Omental fat pad (tissue), 4 donors: ENCODE measurements at places on chromosomes 5 and 9. TPM values are rescaled to one million over a fixed set of nuclear protein-coding genes. Genes with fewer than 3 reads are reported as not detected.

Gene C5orf34
- total RNA-seq, result 2.0 TPM

- DNase-seq, result no peak
These were observed 83.4 kb downstream of the GCNT1 start for GRCh38 chr9:76542360-76542759.

DNA sequence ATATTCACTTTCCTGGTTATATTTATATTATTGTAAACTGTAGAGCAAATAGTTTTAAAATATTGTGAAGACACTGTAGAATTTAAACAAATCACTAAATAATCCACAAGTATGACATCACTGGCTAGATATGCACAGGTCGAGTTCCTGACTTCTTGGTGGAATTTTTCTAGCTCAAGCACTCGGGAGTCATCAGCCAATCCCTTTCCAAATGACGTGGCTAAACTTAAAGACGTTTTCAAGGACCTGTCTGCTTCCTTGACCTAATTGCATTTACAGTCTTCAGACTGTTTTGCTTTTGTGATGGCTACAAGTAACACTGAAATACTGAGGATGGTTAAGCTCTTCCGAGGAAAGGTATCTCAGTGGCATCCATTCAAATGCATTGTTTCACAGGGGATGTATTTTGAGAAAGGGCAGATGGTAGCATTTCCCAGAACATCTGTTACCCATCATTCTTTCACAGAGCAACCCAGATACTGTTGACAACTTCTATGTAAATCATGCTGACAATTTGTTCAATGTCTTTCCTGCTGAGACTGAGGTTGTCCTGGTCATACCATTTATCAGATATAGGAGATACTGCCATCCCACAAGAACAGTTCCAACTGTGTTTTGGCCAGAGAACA is 262.8 kb downstream of the CDH10 start:
- DNase-seq, result no peak

GRCh38 chr9:116497095-116497890 is 189.8 kb upstream of the TRIM32 start:
- no peak for DNase-seq

DNA sequence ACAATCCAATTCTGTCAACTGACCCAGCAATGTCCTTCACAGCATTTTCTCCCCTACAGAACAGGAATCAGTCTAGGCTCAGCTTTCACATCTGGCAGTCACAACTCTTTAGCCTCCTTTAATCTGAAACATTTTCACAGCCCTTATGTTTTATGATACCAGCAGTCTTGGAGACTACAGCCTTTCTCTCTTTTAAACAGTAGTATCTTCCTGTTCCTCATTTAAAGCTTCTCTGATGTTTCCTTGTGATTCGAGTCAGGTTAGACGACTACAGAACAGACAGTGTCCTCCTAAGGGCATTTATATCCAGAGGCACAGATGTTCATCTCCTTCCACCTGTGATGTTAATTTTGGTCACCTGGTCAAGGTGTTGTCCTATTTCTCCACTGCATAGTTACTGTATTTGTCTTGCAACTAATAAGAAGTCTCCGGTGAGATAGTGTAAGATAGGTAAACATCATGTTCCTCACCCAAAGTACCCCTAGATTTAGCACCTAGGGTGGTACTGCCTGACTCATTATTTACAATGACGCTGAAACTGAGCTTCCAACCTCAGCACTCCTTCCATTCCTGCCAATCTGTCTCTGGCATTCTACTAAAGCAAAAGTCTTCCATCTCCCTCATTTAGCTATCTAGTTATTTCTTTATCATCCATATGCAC is 20.7 kb downstream of the TTC39B start:
- DNase-seq, result no peak

DNA sequence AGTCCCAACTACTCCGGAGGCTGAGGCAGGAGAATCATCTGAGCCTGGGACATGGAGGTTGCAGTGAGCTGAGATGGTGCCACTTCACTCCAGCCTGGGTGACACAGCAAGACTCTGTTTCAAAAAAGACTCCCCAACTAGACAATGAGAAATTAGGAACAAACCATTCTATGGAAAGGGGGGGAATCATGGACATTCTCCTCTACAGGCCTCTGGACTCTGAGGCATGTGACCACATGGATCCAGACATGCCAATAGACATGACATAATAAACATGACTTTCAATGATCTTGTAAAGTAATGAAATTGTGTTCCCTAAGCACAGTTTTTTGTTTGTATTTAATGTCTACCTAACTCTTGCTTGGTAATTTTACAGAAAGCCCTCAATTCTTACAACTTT is 8.8 kb downstream of the HOMER1 start:
- DNase-seq, result no peak
